Activated T-helper 1 cell treated with Interleukin-2 at 50 U/mL for 16 hours (primary cell): ENCODE measurements at places on chromosomes 6 and 20.

DNA sequence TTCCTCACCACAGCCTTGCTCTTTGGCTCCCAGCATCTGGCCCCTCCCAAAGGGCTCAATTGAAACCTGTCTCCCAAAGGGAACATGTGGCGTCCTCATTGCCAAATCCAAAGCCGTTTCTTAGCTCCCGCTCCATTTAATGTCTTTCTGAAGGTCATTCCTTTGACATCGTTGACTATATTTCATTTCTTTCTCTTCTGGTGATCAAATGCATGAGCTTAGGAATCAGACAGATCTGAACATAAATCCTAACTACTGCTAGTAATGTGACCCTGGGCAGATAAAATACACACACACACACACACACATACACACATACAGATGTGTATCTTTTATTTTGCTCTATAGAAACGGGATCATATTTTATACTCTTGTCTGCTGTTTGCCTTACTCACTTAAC is 964.7 kb upstream of the FLRT3 start:
- DNase-seq, result no peak

DNA sequence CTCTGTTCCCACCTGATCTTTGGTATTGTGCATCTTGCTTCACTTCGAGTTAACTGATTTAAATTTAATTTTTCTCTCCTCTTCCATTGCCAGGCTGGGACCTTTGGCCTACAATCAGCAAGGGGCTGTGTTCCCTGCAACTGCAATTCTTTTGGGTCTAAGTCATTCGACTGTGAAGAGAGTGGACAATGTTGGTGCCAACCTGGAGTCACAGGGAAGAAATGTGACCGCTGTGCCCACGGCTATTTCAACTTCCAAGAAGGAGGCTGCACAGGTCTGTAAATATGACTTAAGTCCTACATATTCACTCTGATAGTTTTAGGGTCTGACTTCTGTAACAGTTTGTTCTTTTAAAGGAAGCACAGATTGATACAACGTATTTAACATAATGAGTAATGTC is 412.4 kb downstream of the ARHGAP18 start:
- no peak for DNase-seq

DNA sequence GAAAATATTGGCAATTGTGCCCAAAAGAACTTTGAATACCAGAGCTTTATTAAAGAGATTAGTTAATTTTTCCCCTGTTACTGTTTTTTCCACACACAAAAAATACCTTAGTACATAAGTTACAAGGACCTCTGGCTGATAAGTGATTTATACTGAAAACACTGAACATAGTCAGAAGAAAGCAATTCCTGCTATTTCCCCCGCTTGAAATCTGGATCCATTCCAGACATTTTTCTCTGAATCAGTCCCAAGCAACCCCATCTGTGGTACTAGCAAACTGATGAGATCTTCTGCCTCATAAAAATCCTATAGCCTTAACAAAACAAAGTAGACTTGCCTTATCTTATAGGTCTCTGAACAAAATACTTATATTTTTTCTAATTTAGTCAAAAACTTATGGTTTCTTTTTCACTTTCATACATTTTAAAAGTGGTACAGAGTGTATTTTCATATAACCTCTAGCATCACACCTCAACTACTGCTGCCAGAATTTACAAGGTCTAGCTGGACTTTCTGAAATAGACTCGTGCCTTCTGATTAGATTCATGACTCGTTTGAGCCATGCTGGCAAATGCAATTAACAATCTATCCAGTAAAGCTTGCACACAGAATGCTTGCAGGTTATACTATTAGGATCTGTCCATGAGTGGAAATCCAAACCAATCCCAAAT is 111.9 kb downstream of the TBX18 start:
- no peak for DNase-seq

- DNase-seq, result no peak
Observed at GRCh38 chr20:37315452-37316110, 26.1 kb downstream of the MANBAL start.

- DNase-seq, result no peak
Observed at GRCh38 chr6:66662721-66663507, 955.9 kb upstream of the EYS start.
